ENCODE measurements at places on chromosomes 5 and 9. TPM values are rescaled to one million over a fixed set of nuclear protein-coding genes. Genes with fewer than 3 reads are reported as not detected.

Gene PCDHA2
- total RNA-seq = under 0.01 TPM

Gene RHOBTB3
- 220 TPM for total RNA-seq

Gene DCAF12
- 12.3 TPM for total RNA-seq

Gene ATP10B
- not detected for total RNA-seq

Gene IL7R
- 4.9 TPM for total RNA-seq

Gene ANXA2R
- total RNA-seq = 2.1 TPM

Gene GNPDA1
- total RNA-seq = 80.7 TPM

Gene ZFP2
- 0.22 TPM for total RNA-seq

Gene SHC3
- total RNA-seq = 25.5 TPM

Gene ITGA1
- total RNA-seq = 9.5 TPM

Gene SLCO6A1
- not detected for total RNA-seq

Gene C5orf46
- not detected for total RNA-seq

Gene TRPM3
- total RNA-seq = 0.77 TPM

Gene DDX4
- total RNA-seq = not detected

Gene STK32A
- 0.22 TPM for total RNA-seq

Gene IFNA21
- not detected for total RNA-seq

Gene CYSRT1
- 0.55 TPM for total RNA-seq

Gene NR5A1
- not detected for total RNA-seq

Gene TMEM8B
- 4.1 TPM for total RNA-seq

Gene ADAMTS2
- 31.4 TPM for total RNA-seq

Gene HCN1
- total RNA-seq = under 0.01 TPM

Gene F2RL1
- total RNA-seq = 62.0 TPM

Gene PCDHGA3
- total RNA-seq = 0.22 TPM

Gene OGN
- 0.33 TPM for total RNA-seq

Gene IL3
- not detected for total RNA-seq

Gene NEK6
- total RNA-seq = 35.6 TPM

Gene ZBED3
- 0.44 TPM for total RNA-seq

Gene TERT
- total RNA-seq = under 0.01 TPM

Gene SLC1A3
- 2.1 TPM for total RNA-seq

Gene PCDH1
- 1.4 TPM for total RNA-seq

Gene TUSC1
- total RNA-seq = 10.4 TPM

Gene SNCAIP
- total RNA-seq = 69.9 TPM

Gene ARHGEF37
- 1.5 TPM for total RNA-seq

Gene SGCD
- 3.7 TPM for total RNA-seq

Gene SPAG8
- total RNA-seq = 1.3 TPM

Gene SLC6A3
- total RNA-seq = not detected

Gene COL15A1
- total RNA-seq = 104 TPM

Gene SH3RF2
- total RNA-seq = 1.2 TPM

Gene GPR150
- total RNA-seq = 0.33 TPM

Gene FOXD4L4
- 0.22 TPM for total RNA-seq

Gene GADD45G
- total RNA-seq = 0.66 TPM

Data from uterine smooth muscle cell (primary cell).